Stimulated activated naive B cell treated with anti-CD40 and anti-IgM and Interleukin-4, amounts not matched to agents 10 μg/mL and 1 μg/mL and 100 μg/mL, for 72 hours (primary cell): ENCODE measurements at places on chromosomes 6 and 20.

GRCh38 chr20:23118766-23119165 lies 32.6 kb upstream of the CD93 start:
- DNase-seq = no peak

DNA sequence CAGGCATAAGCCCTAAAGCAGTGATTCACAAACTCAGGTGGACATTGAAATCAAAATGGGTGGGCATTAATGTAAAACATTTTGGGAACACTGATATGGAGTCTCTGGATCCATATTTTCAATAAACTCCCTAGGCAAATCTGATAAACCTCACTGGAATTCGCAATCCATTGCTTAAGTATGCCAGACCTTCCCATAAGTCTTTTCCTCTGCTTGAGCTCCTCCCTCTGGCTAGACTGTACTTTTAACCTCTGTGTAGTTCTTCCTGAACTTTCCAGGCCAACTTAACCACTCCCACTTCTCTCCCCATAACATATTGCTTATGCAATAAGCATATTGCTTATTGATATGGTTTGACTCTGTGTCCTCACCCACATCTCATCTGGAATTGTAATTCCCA lies 629.7 kb upstream of the IMPG1 start:
- no peak for DNase-seq

DNA sequence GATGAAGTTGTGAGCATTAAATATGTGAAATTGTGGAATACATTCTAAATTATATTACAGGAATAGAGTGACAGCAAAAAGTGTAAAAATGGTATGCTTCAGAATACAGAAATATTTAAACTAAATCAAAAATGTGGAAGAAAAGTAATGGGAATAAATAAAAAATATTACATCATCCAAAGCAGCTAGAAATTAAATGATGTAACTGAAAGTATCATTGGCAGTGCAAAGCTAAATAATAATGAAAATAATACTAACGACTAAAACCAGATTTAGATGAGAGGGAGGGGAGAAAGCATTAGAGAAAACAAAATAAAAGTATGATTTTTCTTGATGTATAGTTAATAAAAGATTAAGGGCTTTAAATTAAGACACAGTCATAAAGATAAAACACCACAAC lies 1104.0 kb downstream of the EPHA7 start:
- DNase-seq = no peak

- no peak for DNase-seq
These were observed 259.6 kb downstream of the TBC1D7 start for GRCh38 chr6:13068586-13069210.

DNA sequence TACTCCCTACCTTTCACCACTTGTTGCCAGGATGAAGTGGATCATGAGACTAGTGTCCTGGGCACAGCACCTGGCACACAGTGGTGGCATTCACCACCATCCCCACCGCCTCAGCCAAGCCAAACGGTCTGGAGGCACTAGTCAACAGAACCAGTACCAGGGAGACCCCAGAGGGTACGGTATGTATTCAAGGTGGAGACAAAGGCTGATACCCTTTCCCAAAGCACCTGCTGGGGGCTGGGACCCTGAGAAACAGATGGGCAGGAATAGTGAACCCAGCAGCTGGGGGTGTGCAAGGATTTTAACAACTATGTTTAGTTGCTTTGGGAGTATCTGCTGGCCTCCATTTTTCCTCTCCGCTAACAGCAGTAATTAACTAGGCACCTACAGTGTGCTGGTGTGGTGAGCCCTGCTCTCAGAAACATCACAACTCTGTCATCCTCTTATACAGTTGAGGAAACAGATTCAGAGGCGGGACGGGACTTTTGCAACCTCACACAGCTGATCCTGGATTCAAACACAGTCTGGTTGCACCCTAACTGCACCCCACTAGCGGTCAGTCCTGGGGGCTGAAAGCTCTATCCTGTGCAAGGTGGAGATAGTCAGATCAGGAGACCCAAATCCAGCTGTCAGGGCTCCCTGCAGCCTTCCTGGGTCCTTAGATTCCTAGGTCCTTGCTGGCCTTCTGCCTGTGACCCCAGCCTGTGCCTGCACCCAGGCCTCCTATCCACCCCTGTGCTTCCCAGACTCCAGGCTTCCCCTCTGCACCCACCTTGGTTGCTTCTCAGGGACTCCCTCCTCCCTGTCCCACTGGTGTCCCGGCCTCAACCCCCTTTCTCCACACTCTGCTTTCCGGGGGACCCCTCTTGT lies 1.2 kb downstream of the SNTA1 start:
- no peak for DNase-seq

- no peak for DNase-seq
These were observed 77.4 kb upstream of the TMEM170B start for GRCh38 chr6:11460001-11460668.

- no peak for DNase-seq
These were observed 84.8 kb downstream of the MRPL14 start for GRCh38 chr6:44042261-44042988.

- no peak for DNase-seq
These were observed 209.5 kb downstream of the FNDC1 start for GRCh38 chr6:159378411-159379328.

GRCh38 chr20:15836634-15837033 lies 736.6 kb downstream of the KIF16B start:
- DNase-seq = no peak

DNA sequence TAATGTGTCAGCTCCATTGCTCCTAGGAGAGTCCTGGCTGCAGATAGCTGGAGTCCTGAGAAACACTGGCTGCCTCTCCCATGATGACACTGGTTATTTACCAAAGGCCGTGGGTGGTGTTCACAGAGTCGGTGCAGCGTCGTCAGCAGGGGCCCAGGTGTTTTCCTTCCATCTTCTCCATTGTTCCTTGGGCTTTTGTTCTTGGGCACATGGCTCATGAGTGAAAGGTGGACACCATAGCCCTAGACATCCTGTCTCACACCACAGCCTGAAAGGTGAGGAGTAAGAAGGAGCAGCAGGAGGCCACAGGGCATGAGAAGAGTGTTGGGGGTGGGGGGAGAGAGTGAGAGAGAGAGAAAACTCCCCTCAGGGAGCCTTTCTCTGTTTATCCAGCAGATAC lies 9.1 kb downstream of the CST5 start:
- DNase-seq = no peak

DNA sequence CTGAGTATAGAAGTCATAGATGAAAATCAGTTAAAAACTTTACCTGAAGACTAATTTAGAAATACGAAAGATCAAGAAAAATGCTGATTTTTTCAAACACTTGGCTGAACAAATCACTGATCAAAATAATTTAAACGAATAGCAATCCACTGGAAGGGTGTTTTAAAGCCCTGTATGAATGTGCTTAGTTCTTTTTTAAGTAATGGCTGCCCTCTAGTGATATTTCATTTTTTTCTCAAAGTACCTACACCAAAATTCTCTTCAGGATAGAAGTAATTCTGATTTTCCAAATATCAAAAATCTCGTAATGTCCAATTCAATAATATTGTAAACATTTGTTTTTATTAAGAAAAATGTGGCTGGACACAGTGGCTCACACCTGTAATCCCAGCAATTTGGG lies 32.5 kb downstream of the AKAP7 start:
- no peak for DNase-seq

GRCh38 chr6:113104951-113105350 lies 752.2 kb upstream of the MARCKS start:
- DNase-seq = no peak

DNA sequence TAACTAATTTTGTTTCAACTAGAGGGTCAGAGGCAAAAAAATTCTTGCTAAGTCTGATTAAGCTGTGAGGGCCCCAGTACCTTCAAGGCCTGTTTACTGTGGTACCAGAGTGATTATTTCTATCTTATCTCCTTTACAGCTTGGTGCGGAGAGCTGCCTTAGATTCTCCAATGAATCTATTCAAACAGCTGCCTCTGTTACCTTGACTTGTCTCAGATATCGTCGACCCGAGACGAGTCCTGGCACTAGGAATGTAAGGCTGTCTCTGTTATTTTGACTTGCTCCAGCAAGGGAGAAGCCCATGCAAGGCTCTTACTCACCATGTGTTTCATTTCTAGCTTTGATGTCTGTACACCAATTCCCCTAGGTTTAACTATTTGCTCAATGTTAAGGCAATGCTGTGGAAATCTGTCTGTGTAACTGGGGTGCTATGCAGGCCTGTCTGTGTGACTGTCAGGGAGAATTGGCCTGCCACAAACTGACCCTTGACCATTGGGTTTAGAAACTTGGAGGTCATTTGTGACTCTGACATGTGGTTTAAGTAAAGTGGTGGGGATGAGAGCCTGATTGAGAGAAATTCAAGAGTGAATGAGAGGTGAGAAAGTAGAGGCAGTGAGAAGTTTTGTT lies 10.4 kb upstream of the FKBPL start:
- no peak for DNase-seq

- no peak for DNase-seq
These were observed 33.0 kb downstream of the RIPOR2 start for GRCh38 chr6:24902782-24903181.

GRCh38 chr6:25953733-25954132 lies 8.9 kb upstream of the TRIM38 start:
- DNase-seq = no peak

GRCh38 chr6:21166754-21167153 lies 426.8 kb upstream of the SOX4 start:
- DNase-seq = no peak

GRCh38 chr6:157974341-157974894 lies 7.2 kb upstream of the SYNJ2 start:
- no peak for DNase-seq

DNA sequence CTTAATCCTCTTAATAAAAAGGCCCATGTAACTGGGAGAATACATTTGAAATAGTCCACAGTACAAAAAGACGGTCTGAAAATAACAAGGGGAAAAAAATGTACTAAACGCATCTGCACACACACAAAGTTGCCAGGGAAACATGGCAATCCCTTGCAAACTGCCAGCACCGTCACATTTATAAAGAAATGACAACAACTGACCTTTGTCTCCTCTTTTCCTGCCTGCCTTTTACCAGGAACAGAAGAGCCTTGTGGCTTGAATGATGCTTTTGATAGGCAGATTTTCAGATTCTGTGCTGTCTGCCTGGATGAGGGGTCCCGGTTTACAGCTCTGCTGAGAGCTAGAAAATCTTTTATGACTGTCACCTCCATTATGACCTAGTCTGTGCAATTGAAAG lies 308.6 kb upstream of the ZFP64 start:
- no peak for DNase-seq

DNA sequence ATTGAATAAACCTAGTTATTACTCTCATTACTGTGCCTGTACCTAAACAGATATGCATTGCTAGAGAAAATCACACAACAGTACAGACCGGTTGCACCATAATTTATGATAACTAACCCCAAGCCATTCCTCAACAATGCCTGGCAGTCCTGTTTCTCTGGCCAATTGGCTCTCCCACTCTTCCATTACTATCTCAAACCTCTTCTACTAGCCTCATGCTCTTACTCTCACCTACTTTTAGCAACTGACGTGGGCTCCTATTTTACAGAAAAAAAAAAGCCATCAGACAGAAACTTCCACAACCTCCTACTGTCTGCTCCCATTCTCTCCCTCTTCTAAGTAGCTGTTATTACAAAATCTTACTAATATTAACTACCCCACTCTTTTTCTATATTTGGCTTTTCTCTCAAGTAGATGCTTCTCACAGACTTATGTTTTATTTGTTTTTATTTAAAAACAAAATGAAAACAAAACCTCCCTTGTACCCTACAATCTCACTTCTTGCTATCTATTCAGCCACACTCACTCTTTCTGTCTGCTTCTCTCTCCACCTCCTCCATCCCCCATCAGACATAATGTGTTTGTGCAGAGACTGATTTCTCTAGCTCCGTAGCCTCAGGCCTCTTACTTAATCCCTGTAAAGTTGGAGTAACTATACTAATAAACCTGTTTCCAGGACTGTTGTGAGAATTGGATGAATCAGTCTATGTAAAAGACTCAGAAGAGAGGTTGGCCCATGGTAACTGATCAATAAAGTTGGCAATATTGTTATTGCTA lies 9.1 kb downstream of the GOPC start:
- no peak for DNase-seq

GRCh38 chr6:8939615-8940014 lies 504.3 kb upstream of the SLC35B3 start:
- no peak for DNase-seq

DNA sequence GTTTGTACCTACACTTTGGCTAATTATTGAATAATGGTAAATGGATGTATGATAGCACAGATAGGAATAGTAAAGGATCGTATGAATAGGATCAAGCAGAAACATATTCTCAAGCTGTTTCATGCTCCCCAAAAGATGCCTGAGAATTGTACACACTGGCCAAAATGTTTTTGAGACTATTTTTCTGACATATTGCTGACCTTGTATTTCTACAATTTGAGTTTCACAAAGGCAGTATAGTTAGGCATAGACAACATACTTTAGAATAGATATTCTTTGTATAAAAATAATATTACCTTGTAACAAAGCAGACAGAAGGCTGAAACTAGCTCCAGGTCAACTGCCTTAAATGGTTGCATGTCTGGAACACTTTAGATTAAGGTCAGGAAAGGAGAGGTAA lies 598.4 kb downstream of the COL12A1 start:
- DNase-seq = no peak

GRCh38 chr20:14431568-14431967 lies 94.2 kb upstream of the FLRT3 start:
- no peak for DNase-seq
